ENCODE measurements at places on chromosomes 3 and 15.

DNA sequence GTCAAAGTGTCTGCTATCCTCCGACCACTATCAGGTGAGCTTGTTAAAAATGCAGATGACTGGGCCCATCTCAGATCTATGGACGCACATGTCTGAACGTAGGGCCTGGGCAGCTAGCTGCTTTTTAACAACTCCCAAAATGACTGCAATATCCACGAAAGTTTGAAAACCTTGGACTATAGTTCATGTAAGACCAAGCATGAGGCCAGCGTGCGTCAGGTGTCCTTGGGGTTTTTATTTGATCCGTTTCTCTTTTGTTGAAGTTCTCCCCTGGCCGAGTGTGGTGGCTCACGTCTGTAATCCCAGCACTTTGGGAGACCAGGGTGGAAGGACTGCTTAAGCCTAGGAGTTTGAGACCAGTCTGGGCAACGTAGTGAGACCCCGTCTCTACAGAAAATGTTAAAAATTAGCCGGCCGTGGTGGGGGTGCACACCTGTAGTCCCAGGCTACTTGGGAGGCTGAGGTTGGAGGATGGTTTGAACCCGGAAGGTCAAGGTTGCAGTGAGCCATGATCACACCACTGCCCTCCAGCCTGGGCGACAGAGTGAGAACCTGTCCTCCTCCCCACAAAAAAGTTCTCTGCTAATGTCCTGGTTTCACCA lies 9.5 kb downstream of the SLC51A start:
- DNase-seq = no peak

GRCh38 chr15:98503970-98504369 lies 144.4 kb upstream of the IGF1R start:
- peak; percentile 16 for DNase-seq

- DNase-seq = peak; percentile 51
Observed at GRCh38 chr3:153180860-153181372, 18.9 kb downstream of the RAP2B start.

DNA sequence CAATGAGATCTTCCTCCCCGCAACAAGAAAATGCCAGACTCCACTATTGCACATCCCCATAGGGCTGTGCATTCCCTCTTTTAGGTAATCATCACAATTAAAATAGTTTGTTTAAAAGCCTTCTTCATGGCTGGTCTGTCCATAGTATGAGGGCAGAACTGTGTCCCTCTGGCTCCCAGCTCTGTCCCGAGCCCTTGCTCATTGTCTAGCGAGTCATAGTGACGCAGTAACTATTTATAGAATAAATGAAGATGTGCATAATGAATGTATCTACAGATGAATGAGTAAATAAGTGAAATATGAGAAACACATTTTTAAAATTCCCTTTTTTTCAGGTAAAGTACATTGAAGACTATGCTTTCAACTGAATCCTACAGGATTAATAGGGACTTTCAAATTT lies 128.4 kb upstream of the TMC3 start:
- no peak for DNase-seq

DNA sequence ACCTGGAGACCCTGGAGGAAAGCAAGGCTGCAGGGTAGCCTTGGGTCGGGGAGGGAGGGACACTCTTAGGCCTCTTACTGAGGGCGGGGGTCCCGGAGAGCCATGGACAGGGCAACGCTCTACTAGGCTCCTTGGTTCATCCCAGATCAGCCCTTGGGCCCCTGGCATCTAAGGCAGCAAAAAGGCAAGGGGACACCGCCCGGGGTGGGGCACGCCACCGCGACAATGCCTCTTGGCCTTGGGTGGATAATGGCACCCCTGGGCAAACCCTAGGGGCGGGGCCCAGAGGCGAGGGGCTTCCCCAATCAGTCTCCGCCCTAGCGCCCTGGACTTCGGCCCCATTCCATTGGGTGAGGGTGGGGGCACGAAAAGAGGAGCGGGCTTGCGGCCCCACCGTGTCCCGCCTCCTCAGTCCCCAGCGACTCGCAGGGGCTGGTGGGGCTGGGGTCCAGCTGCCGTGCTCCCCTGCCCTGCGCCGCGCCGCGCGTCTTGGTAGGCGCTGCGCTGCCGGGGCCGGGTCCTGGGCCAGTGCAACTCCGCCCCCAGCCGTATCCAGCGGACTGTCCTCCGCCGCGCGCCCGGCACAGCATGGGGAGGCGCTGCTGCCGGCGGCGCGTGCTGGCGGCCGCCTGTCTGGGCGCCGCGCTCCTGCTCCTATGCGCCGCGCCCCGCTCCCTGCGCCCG lies at the start of gene CHST13:
Gene CHST13, plus strand, starts transcription at position 411 of the 684 bp plus-strand sequence. Its CDS starts 178 bp downstream, at position 589.
- DNase-seq = peak; percentile 93

GRCh38 chr15:67126551-67127330 lies 61.3 kb downstream of the SMAD3 start:
- no peak for DNase-seq

- DNase-seq = no peak
Observed at GRCh38 chr3:63429905-63430304, 151.8 kb downstream of the SYNPR start.

DNA sequence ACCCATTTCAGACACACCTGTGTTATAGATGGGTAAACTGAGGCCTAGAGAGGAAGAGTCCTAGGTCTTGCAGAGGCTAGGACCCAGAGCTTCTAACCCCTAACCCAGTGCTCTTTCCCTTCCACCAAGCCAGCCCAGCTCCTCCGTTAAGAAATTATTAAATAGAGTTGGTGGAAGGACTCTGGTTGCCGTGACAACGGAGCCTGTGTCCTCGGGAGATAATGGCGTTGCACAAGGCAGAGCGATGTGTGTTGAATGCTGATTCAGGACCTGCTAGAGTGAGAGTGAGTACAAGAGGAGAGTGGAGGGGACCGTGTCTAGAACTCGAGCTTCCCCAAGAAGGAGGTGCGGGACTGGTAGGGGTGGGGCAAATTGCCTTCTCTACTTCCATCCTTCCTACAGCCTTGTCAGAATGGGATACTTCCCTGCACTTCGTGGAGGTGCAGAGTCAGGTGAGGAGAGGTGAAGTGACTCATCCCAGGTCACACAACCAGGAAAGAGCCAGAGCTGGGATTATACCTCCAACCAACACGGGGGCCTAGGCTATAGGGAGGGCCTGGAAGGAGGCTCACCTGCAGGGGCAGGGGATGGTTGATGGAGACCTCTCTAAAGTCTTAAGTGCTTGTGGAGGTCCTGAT lies 8.6 kb downstream of the SLC6A1 start:
- DNase-seq = no peak

DNA sequence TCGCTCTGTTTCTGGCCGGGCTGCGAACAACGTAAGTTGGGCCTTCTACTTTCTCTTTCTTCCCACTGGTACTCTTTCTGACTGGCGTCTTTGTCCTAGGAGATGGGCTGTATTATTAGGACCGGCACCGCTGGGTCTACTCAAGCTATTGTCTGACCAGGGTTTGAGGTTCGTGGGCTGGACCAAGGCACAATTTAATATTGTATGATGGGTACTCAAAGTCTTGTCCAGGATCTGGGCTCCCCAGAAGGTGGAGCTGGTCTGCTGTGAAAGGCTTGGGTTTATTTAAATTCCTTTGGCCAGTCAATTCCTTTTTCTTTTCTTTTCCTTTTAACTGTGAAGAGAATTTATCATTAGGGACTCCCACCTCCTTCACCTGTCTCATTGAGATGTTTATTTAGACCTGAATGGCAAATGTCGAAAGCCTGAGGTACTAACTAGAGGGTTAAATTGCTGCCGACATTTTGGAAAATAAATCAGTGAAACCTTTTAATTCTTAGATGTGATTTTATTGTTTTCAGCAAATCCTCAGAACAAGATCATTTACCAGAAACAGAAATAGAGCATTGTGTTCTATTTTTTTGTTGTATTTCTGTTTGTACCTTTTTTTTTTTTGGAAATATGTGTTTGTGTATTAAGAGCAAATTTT lies 410 bp downstream of the LRRC49 start:
- peak; percentile 44 for DNase-seq

- no peak for DNase-seq
Observed at GRCh38 chr3:67662733-67663132, 8.3 kb upstream of the SUCLG2 start.

- DNase-seq = no peak
Observed at GRCh38 chr3:78517965-78518364, 1249.8 kb downstream of the ROBO1 start.

DNA sequence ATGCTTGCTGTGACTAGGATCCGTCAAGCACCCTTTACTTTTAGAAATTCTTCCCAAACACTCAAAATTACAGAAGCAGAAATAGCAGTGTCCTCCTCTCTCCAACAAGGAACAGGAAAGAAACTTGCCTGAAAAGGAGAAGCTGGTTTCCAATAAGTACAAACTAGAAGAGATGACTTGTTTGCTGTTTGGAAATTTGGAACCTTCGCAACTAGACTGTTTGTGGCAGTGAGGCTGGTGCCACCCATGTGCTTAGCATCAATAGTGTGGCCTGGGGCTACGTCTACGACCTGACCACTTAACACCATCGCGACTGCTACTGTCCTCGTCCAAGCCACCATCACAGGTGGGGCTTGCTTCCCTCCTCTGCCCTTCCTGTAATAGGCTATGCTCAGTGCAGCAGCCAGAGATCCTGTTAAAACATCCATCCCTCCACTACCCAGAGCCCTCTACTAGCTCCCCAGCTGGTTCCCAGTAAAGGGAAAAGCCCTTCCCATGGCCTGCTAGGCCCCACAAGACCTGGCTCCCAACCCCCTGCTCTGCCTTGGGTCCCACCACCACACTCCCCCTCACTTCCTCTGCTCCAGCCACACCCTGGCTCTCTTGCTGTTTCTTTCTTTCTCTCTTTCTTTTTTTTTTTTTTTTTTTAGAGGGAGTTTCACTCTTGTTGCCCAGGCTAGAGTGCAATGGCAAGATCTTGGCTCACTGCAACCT lies 52.6 kb upstream of the CCR2 start:
- peak; percentile 76 for DNase-seq

GRCh38 chr3:79199966-79200365 lies 567.8 kb downstream of the ROBO1 start:
- no peak for DNase-seq

DNA sequence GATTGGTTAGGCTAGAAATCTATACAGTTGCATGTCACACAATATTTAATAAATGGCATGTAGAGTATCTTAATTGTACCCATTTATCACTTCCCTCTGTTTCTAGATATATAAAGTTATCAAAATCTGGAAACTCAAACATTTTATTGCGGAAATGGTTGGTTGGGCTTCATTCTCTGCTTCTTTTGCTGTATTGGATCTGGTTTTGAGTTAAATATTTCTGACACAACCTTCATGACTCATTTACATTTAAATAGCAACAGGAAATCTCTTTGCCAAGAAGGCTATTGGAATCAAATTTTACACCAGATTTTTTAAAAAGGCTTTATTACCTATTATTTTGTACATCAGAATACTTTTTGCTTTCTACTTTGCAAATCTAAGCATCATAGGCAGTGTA lies 153.8 kb downstream of the EBLN2 start:
- no peak for DNase-seq
